ENCODE measurements at places on chromosomes 11 and 22.

DNA sequence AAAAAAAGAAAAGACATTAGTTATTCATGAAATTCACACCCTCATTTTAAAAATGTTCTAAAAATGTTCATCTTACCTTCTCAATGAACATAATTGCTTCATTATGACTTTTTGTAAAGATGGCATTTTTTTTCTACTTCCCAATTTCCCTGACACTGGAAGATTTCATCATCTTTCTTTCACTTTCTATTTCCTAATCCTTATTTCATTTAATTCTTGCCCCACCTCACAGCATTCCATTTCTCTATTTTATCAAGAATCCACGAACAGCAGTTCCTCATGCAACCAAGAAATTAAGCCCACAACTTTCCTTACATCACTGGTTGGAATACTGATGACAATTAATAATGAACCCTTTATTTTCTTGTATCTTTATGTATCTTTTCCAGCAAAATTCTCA lies 1.9 kb downstream of the PATL1 start:
- no peak for DNase-seq

DNA sequence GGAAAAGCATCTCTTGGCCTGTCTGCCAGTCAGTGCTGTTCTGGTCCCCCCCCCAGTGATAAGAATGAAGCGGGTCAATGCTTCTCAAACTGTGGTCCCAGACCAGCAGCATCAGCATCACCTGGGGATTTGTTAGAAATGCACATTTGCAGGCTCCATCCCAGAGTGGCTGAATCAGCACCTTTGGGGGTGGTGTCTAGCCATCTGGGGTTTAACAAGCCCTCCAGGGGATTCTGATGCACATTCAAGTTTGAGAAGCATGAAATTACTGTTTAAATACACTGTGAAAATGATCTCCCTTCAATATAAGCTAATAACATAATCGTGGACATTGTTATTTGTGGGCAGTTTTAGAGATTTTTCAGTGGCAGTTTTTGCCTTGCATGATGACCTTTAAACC lies 133.5 kb downstream of the MYO18B start:
- DNase-seq = no peak

DNA sequence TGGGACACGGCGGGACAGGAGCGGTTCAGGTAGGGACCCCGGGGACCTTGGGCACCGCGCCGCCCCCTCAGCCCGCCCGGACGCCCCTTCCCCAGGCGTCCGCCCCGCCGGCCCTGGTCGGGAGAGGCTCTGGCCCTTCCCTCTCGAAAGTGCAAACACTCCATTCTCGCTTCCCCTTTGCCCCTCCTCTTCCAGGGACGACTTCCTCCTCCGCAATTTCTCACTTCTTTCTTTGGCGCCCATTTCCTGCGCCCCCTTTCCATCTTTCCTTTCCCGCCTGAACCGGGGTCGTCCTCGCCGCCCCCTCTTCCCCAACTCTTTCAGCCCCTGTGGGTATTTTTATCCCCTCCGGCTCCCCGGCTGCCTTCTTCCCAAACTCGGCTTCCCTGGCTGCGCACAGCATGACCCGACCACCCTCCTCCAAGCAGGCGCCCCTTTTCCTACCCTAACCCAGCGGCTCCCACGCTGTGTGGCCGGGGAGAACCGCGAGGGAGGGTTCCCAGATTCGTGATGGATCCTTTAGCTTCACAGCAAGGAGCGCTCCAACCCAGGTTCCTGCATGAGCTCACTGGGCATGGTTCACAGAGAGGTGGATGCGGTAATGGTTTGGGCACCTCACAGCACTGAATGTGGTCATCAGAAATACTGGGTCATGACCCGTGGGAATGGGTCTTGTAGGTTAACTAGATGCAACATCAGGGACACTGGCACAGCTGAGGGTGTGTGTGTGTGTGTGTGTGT lies 689 bp downstream of the RAB39A start:
- no peak for DNase-seq

- DNase-seq = no peak
Observed at GRCh38 chr11:114472661-114473060, 33.4 kb downstream of the REXO2 start.

DNA sequence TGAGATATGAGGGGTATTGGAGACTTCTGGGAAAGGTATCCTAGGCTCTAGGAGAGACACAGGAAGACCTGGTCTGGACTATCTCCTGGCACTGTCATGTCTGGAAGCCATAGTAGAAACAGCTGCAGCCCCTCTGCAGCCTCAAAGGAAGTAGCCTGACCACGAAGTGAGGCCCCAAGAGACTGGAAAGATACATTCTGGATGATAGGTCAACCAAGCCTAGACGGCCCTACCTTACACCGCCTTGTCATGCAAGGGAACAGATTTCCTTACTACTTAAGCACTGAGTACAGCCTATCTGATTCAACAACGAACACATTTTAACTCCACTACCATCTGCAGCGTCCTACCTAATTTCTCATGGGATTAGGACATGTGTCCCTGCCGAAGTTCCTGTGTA lies 31.1 kb downstream of the UQCR10 start:
- DNase-seq = peak; percentile 57

DNA sequence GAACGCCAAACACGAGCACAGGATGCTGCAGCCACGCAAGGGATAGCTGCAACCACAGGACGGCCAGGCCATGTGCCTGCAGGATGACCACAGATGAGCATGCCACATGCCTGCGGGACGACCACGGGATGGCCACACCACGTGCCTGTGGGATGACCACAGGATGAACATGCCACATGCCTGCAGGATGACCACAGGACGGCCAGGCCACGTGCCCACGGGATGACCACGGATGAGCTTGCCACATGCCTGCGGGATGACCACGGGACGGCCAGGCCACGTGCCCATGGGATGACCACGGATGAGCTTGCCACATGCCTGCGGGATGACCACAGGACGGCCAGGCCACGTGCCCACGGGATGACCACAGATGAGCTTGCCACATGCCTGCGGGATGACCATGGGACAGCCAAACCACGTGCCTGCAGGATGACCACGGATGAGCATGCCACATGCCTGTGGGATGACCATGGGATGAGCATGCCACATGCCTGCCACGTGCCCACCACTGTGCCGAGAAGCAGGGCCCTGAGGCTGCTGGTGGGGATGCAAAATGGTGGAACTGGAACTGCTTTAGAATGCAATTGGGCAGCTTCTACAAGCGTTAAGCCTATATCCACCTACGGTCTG lies 12.8 kb upstream of the MOB2 start:
- no peak for DNase-seq
